NCI-H2171 (cell line): ENCODE measurements at places on chromosomes 16 and 17.

DNA sequence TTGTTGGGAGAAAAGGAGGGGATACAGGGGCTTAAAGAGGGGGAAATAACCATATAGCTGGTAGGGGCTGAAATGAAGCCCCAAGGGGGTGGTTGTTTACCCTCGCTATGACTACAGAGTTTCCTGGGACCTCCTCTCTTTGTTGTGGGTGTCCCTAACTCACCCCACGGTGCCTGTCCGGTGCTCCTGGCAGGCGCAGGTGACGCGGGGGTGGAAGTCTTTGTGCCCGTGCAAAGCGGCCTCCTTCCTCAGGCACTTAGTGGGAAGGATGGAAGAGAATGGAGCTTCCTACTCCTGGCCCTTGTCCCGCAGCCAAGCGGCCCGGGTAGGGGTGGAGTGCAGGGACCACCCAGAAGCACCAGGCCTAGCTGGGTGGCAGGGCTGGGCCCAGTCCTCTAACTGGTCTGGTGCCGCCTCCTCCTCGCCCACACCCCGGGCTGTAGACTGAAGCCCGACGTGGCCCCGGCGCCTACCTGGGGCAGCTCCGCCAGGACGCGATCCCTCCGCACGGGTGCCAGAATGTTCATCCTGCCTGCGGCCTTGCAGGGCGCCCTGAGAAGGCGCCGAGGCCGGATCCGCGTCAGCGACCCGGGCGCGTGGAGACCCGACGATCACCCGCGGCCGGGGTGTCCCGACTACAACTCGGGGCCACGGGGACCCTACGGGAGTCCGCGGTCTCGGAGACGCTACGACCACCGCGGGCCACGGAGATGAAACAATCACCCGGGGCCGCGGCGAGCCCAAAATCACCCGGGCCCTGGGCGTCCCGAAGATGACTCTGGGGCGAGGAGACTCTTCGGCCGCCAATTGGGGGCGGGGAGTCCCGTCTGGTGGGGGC, 709 bp downstream of the RAB34 start:
- no peak for DNase-seq

- no peak for DNase-seq
These were observed 161.1 kb upstream of the NOG start for GRCh38 chr17:56432443-56432842.

- DNase-seq = no peak
These were observed 10.5 kb downstream of the NUFIP2 start for GRCh38 chr17:29283496-29283895.

GRCh38 chr16:79348521-79349306, 251.8 kb downstream of the MAF start:
- no peak for DNase-seq

DNA sequence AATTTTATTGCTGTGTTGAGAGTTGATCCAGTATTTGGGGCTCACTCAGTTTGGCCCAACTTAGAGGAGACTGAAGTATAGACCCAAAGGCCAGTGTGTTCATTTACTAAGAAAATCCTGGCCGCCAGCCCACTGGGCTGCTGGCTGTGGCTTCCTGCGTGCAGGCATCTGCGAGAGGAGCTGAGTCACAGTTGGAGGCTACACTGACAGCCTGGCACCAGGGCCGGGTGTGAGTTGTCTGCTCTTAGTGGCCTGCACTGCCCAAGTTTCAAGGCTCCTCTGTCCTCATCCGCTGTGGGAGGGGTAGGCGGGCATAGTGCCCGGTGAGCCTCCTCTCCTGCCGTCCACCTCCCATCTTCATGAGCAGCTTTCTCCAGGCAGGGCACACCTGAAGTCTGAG, 54.2 kb downstream of the PLD6 start:
- DNase-seq = no peak

GRCh38 chr16:27314161-27314723, 468 bp downstream of the IL4R start:
- no peak for DNase-seq

- DNase-seq = peak; percentile 35
These were observed 174.6 kb downstream of the AATF start for GRCh38 chr17:37123386-37123785.

GRCh38 chr17:38361694-38362465, 10.2 kb downstream of the SOCS7 start:
- no peak for DNase-seq

DNA sequence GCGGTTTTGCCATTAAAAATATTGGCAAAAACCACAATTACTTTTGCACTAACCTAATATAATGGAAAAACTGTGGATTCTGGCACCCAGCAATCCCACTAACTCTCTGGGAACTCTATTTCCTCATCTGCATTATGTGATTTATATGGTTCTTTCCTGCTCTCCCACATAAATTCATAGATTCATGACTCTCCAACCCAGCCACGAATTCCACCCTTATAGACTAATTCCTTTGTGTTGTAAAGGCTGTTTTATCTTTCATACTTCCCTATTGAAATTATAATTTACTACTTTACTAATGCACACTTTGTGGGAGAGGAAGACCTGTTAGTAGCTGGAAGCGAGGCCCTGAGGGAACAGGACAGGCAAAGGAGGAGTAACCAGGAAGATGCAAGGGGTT, 88.4 kb upstream of the GNAO1 start:
- DNase-seq = no peak

- DNase-seq = no peak
These were observed 112.0 kb downstream of the RPTOR start for GRCh38 chr17:80656590-80656989.

GRCh38 chr17:39064819-39065218, 86.6 kb downstream of the PLXDC1 start:
- no peak for DNase-seq

- no peak for DNase-seq
These were observed 9.1 kb downstream of the CEP20 start for GRCh38 chr16:15879255-15879811.

DNA sequence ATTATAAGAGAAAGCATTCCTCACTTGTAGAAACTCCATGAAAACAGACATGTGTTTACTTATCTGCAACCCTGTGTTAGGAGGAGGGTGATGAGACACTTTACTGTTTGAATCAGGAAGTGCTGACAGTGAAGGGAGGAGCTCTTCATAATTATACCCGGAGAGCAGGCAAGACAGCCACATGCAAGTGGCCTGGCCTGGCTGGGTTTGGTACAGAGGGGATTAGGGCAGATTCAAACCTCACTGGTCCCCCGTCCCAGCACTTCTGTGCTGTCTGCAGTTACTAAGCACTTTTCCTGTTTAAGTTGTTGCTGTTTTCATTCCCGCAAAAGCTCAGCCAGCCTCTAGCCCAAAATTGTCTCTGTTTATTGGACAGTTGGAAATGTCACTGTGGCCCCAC, 78.5 kb downstream of the WWOX start:
- DNase-seq = no peak

- DNase-seq = no peak
These were observed 8.0 kb downstream of the PROCA1 start for GRCh38 chr17:28703552-28704218.

- no peak for DNase-seq
These were observed at the start of gene NEURL4 for GRCh38 chr17:7328840-7329373. NEURL4 (minus strand) TSS chr17:7329335; CDS start chr17:7329312, 23 bp downstream.

GRCh38 chr16:24013864-24014645, 178.3 kb downstream of the PRKCB start:
- no peak for DNase-seq

DNA sequence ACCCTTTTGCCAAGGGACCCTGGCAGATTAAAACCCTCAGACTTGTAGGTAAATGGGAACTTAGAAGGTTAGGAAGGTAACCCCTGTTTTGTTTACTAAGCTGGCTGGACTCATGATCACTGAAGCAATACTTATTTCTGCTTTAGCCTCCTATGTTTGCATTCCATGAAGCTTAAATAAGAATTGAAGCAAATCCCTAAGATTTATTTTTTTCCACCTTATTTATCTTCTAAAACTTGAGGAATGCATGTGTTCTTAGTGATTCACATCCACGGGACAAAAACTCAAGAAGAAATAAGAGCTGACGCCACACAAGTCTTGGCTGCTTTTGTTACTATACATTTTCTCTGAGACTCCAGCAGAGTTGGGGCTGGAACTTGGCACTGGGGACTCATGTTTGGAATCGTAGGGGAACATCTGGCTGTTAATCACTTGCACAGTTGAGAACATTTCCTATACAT, 35.5 kb downstream of the CLUAP1 start:
- no peak for DNase-seq

DNA sequence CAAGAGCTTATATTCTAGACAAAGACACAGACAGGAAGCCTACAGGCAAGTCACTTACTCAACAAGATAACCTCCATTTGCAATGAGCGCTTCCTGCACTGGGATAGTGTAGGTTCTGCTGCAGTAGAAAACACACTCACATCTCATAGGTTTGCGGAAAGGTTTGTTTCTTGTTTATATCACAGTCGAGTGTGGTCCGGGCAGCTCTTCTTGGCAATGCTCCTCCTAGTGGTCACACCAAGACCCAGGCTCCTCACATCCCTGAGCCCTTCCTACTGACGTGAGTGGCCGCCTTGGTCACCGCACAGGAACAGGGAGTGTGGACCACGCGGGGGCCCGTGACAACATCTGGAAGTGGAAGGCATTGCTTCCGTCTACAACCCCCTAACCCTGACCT, 48.0 kb upstream of the RBFOX3 start:
- DNase-seq = no peak

DNA sequence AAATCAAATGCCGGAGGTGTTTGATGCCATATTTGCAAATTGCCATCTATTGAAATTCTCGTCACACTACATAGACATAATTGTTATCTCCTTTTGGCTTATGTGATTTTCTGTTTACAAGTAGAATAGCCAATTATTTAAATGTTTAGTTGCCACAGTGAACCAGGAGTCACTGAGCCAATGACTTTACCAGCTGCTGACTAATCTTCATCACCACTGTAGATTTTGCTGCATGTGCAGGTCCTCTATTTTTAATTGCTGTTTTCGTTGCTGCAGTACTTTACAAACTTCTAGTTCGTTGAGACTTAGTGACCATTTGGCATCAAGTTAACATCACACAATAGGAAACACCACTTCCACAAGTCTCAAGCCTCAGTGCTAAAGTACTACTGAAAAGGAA, 22.8 kb downstream of the ABHD15 start:
- no peak for DNase-seq

DNA sequence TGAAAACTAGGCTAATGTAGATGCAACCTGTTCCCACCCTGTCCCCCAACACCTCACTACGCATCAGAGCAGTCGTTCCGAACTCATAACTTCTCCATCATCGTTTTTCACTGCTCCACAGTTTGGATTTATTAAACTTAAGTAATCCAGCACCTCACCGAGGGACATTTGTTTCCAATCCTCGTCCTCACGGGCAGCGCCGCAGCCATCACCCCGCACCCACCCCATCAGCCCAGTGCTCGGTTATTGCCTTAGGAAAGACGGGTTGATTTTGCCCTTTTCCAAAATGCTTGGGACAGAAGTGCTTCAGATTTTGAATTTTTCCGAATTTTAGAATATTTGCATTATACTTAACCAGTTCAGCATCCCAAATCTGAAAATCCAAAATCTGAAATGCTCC, 71.0 kb upstream of the DOC2B start:
- DNase-seq = no peak

DNA sequence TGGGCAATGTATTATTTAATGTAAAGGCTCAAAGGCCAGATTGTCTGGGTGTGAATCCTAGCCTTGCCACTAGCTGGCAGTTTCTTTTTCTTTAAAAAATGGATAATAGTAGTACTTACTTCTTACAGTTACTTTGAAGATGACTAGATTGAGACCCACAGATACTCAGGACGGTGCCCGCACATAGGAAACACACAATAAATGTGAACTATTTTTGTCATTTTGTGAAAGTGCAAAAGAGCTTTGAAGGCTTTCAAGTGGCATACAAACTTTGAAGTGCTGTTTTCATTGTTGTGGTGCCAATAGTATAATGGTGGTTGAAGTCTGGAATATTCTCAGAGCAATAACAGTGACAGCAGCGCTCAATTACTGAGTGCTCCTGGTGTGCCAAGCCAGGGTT, 63.6 kb downstream of the OTOA start:
- no peak for DNase-seq

DNA sequence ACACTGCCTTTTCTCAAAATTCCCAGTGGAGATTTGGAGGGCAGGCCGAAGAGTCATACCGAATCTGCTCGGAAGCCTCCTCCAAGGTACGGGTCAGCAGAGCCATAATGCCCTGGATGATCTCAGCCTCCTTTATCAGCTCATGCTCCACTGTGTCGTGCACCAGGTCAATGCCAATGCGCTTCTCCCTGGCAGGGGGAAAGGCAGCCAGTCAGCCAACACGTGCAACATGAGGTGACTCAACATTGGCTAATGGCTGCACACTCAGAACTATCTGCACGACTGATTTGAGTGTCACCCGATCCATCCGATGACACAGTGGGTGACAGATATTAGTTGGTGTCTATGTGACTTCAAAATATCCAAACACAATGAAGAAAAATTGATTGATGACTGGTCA, 15.8 kb downstream of the TEKT1 start:
- no peak for DNase-seq

DNA sequence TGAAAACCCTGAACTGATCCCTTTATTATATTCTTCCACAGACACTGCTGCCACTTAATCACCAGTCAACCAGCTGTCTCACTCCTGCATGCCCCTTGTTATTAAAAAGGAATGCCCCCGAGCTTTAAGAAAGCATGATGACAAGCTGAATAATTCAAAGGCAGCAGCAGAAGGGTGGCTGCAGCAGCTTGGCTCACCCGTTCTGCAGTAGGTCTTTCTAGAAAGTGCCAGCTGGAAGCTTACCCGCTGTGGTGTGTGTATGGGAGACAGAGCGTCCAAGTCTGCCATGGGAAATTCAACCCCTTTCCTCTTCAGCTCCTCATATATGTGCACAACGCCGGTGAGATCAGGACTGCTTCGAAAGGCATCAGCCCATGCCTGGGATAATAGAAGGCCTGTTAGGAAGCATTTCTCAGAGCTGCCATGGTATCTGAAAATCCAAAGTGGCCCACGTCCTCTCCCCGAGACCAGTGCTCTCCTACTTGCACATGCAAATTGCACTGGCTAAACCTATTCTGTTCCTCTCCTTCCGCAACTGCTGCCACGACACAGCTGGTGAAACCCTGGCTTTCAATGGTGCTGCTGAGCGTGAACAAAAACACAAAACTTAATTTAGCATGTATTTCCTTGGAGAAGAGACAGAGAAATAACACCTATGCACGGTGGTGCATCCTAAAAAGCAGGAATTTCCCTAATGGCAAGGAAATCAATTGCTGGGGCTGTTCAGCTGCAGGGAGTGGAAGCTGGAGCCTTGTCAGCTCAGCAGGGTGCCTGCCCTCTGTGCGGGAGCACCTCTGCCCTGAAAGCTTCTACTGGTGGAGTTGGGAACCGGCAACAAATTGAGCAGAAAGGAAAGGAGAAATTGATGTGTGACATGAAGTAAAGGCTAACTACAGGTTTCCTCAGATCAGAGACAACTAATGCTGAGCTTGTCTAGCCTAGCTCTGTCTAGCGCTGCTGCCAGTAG, 47.9 kb upstream of the SREBF1 start:
- no peak for DNase-seq

DNA sequence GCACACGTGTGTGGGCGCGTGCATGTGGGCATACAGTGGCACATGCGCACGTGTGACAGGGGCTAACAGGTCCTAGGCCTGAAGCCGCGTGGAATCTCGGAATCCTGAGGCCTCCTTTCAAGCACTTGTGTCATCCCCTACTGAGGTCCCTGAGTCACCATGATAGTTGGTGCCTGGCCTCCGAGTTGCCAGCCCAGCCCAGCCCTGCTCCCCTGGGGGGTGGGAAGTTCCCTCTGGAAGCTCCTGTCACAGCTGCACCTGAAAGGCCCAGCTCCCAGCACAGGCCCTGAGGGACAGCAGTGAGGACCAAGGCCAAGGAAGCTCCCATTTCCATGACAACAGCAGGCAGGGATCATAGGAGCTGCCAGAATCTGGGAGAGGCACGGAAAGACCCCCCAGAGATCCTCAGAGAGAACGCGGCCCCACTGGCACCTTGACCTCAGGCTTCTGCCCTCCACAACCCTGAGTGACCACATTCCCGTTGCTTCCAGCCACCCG, 35.4 kb upstream of the ENPP7 start:
- no peak for DNase-seq
